ENCODE measurements at places on chromosomes 13 and 19.

DNA sequence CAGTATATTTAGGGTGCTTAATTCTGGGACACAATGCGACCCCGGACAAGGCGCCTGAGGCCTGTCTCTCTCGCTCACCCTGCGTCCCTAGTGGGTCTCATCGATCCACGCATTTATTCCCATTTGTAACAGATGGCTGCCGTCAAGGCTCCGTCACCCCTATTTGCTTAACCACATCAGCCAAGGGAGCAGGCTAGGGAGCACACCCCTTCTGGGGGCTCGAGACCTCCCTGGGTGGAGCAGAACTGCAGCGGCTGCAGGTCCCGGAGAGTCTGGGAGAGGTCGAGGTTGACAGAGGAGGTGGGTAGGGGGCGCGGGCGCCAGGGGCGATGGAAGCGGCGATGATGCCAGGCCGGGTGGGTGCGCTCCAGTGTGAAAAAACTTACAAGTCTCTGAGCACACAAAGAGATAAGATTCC lies 507 bp downstream of the ALG5 start:
- peak; percentile 14 for DNase-seq

- DNase-seq: no peak
These were observed 13.7 kb downstream of the MICU2 start for GRCh38 chr13:21590231-21590630.

DNA sequence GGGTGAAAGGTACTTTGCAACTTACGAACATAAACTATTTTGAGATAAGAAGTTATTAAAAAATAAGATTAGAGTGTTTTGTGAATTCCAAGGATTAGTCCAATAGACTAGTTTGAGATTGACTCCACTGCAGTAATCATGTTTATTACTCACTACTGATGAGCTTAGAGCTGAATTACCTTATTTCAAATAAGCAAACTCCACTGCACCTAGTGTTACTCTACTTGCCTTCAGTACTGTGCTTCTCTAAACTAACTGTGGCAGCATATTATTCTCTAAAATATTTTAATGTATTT lies 111.7 kb downstream of the MIPEP start:
- DNase-seq: no peak

GRCh38 chr13:30551189-30551588 lies 66.5 kb upstream of the USPL1 start:
- DNase-seq: no peak

- DNase-seq: no peak
These were observed 1.4 kb downstream of the NLRP2 start for GRCh38 chr19:54967611-54968010.

DNA sequence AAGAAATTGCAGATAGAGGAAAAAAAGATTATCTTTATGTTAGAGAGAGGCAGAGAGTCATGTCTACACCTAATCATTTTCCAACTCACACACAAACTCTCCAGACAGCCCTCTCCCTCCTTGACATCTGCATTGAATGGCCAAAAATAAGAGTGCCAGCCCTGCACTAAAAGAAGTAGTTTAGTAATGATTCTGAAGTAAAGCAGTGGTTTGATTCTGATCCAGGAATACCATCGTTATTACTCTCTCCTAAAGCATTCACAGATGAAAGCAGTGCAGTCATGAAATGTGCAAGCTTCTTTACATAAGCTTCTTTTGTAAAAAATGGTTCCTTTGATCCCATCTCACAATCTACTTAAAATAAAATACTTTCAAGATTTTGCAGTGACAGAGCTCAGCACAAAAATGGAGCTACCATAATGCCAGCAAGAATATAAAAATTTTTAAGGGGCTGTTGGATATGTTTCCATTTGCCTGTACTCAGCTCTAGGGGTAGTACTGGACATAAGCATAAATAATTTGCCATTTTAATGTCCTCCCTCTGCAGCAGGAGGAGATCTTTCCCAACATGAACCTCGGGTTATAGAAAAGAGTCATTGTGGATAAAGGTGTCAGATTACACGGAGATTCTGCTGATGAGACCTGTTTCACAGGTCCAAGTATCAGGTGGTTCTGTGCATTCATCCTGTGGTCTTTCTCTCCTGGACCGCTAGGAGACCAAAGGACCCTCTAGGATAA lies 406.3 kb downstream of the DCT start:
- no peak for DNase-seq

DNA sequence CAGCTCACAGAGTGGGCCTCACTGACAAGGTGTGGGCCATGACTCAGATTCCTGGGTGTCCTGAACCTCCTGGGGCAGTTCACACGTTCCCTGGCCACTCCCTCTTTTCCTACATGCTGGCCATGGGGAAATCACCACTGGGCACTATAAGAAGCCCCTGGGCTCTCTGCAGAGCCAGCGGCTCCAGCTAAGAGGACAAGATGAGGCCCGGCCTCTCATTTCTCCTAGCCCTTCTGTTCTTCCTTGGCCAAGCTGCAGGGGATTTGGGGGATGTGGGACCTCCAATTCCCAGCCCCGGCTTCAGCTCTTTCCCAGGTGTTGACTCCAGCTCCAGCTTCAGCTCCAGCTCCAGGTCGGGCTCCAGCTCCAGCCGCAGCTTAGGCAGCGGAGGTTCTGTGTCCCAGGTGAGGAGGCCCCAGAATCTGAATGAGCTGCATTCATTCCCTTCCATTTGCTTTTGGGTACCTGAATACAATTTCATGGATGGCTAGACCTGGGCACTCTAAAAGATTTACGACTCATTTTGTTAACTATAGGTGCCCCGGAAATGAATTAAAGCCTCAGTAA lies at the start of gene OLFM4:
TSS of gene OLFM4 (plus strand) at position 177 of the 567 bp plus-strand sequence. CDS start at position 201, 24 bp downstream.
- no peak for DNase-seq

- no peak for DNase-seq
These were observed 2.5 kb downstream of the KPNA3 start for GRCh38 chr13:49789968-49790367.

DNA sequence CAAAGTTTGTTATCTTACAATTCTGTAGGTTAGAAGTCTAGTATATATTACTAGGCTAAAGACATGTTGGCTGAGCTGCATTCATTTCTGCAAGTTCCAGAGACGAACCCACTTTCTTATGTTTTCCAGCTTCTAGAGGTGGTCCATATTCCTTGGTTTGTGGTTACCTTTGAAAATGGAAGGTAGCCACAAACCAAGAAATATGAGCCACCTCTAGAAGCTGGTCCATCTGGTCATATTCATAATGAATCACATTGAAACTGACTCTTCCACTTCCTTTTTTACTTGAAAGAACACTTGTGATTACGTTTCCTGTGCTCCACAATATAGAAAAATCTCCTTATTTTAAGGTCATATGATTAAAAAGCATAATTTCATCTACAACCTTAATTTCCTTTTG lies 943.0 kb upstream of the PCDH9 start:
- DNase-seq: no peak
